Colonic mucosa (tissue), 4 donors: ENCODE measurements at places on chromosomes 1 and 21. TPM values are rescaled to one million over a fixed set of nuclear protein-coding genes. Genes with fewer than 3 reads are reported as not detected.

GJB3 gene
- 7.5 TPM for total RNA-seq

PRRX1 gene
- 1.5 TPM for total RNA-seq

PLEKHO1 gene
- 30.8 TPM for total RNA-seq

SPTA1 gene
- not detected for total RNA-seq

LEFTY1 gene
- 211 TPM for total RNA-seq

C1orf116 gene
- total RNA-seq: 12.0 TPM

DNA sequence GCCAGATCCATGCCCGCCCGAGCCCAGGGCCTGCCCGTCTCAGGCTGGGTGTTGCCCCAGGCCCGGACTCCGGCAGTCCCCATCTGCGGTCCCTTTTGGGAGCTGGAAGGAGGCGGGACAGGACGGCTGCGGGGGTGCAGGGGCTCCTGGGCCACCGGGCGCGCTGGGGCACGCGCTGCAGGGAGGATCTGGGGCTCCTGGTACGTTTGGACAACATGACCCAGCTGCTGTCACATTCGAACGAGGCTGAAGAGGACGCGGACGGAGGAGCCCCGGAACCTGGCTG lies 6.6 kb upstream of the CALML6 start:
- DNase-seq: no peak

DNA sequence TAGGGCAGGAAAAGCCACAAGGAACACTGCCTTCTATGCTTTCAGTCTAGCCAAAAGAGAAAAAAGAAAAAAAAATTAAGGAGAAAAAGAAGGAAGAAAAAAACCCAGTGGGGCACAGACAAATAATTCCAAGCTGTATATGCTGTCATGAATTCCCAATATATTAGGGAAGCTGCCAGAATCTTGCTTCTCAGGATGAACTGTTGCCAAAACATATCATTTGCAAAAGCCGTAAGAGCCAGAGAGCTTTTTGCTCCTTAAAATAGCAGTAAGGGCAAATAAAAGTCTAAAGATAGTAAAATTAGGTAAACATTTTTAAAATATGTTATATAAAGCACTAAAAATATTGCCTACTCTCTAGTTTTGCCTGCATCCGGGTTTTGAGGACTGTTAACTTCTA lies 52.1 kb downstream of the PGM1 start:
- no peak for DNase-seq

DNA sequence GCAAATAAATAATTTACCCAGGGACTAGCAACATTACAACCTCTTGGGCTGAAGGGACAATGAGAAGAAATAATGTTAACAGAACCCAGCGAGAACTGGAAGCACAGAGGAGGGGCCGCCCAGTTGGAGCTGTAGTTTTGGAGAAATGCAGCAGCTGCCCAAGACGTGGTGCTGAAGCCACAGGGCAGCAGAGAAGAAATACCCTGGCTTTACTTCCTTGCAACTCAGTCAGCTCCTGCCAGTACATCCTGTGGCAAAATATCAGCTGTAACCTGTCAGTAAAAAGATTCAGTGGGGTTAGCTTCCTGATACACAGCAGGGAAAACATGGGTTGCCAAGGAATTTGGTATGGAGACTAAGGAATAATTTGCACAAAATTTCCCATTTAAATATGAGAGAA lies 283.6 kb upstream of the USP25 start:
- DNase-seq: no peak

- DNase-seq: no peak
Measured at GRCh38 chr1:42952303-42953001, 6.2 kb downstream of the SLC2A1 start.

- no peak for DNase-seq
Measured at GRCh38 chr21:16454399-16454798, 724.6 kb downstream of the USP25 start.

DNA sequence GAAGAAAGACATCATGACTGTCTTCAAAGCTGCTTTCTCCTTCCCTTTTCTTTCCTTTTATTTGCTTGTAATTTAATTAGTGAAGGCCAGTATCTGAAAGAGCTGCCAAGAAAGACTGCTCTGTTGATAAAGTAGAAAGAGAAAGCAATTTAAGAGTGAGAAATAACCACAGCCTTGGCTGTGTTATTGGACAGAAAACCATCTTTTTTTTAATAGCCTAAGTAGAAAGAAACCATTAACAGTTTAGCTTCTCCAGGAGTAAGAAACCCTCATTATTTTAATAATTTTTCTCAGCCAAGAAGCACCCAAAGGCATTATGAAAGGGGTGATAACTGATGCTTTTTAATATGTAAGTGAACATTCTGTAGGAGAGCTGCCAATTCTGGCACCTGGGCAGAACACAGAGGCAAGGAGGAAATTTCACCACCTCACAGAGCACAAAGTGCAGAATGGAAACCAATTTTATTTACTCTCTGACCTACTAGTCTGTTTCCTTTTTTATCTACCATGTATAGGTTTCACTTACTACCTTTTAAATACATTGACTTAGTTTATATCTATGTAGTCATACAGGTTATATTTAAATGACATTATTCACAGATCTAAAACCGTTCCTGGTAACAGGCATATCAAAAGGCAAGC lies 703.2 kb downstream of the MRPL39 start:
- no peak for DNase-seq

GRCh38 chr1:55249646-55250398 lies 34.7 kb upstream of the USP24 start:
- no peak for DNase-seq

GRCh38 chr1:214106375-214106774 lies 118.6 kb downstream of the PROX1 start:
- DNase-seq: no peak

DNA sequence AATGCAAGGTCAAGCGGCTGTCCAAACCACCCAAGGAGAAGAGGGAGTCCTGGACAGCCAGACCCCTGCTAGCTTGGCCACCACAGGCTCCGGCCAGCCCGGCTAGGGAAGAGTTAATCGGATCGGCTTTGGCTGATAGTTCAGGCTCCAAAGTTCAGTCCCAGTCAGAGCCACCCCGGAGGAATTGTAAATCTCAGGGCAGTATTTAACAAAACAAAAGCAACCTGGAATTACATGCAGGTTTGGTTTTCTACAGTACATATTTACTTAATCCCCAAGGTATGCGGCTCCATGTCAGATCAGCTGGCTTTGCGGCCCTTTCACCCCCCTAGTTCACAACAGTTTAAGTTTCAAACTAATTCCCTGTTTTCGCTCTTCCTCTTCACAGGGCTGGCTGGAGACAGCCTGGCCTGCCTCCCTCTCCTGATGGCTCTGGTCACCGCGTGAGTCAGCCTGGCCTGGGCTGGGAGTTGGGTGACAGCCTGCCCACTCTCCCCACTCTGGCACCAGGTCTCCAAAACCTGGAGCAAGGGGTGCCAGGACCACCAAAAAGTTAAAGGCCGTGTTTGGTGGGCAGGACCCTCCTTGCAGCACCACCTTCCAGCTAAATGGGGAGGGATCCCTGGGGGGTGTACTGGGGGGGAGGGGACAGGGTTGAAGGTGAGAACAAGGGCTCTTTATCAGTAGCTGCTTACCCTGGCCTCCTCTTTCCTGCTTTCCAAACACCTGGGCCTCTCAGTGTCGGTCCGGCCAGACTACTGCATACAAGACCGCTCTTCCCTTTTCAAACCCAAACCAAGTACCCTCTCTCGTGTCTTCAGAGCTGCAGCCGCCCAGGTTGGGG lies 1.9 kb downstream of the DHRS3 start:
- DNase-seq: peak; percentile 87
